ENCODE measurements at places on chromosomes 7 and 10.

DNA sequence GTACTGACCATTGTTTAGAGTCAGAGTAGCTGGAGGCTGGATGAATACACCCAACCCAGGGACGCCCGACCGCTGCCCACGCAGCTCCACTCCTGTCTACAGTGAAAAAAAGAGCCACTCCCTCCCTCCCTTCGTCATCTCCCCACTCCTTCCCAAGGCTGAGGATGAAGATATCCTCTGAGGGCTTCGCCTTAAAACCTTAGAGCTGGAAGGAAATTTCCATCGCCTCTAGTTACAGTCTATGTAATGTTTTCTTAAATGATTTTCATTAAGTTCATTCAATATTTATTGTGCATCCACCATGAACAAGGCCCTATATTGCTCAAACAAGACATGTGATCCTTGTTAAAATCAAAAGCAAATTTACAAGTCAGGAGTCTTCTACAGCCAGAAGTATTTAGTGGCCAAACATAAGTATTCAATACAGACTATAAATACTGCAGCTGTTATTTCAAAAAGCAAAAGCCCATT, 11.3 kb upstream of the SLIT1 start:
- DNase-seq: no peak

- no peak for DNase-seq
Observed at GRCh38 chr10:33887188-33887587, 552.7 kb upstream of the NRP1 start.

DNA sequence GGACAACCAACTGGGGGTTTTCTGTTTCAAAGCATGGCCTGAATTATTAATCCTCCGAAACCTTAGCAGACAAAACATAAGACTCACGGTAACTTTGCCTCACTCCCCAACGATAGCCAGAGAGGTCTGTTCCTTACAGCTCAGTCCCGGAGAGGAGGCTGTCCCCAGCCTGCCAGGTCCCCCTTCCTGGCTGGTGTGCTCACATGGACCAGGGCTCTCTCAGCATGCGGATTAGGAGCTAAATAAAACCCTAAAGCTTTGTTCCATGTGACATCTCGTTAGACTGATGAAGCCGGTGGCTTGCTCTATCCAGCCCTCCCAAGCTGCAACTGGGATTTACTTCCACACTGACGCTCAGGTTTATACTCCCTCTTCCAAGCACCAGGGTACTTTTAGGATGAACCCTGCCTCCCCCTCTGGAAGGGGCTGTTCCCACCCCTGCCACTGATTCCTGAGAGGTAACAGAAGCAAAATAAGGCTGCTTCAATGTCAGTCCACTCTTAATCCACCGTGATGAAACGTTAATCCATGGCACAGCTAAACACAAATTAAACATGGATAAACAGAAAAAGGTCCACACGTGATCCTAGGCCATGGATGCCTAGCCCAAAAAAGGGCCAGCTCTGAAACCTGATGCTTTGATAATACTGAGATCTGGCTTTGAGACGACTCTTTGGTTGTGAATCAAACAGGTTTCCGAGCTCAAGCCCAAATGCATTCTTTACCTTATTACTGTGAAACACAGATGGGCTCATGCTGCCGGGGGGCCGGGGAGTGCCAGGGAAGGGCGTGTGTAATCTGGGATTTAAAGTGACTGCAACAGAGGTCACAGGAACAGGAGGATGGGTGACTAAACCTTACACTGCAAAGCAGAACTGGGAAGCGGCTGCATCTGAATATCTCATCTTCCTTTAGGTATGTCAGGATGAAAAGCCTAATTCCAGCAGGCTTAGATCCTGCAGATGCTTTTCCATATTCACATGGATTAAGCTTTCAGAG, 86.2 kb downstream of the ZRANB1 start:
- no peak for DNase-seq

GRCh38 chr10:29615195-29615594, 19.6 kb downstream of the SVIL start:
- no peak for DNase-seq

- no peak for DNase-seq
Observed at GRCh38 chr10:120415709-120416330, 41.2 kb upstream of the PLPP4 start.

- DNase-seq: no peak
Observed at GRCh38 chr10:78473006-78473405, 439.3 kb downstream of the RPS24 start.

GRCh38 chr7:112082306-112082705, 123.9 kb downstream of the DOCK4 start:
- no peak for DNase-seq

DNA sequence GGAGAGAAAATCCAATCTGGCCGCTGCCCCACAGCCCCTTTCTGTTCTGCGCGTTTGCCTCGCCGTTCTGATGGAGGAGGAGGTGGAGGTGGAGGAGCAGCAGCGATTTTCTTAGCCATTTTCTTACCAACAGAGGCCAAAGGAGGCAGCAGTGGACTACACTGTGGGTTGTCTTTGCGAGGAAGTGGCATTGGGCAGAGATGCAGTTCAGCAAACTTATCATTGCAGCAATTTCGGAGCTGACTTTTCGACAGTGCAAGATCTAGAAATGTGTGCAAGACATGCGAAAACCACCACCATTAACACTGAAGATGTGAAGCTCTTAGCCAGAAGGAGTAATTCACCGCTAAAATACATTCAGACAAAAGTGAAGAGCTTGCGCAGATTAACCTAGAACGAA, 1.9 kb upstream of the ARL4A start:
- DNase-seq: no peak

DNA sequence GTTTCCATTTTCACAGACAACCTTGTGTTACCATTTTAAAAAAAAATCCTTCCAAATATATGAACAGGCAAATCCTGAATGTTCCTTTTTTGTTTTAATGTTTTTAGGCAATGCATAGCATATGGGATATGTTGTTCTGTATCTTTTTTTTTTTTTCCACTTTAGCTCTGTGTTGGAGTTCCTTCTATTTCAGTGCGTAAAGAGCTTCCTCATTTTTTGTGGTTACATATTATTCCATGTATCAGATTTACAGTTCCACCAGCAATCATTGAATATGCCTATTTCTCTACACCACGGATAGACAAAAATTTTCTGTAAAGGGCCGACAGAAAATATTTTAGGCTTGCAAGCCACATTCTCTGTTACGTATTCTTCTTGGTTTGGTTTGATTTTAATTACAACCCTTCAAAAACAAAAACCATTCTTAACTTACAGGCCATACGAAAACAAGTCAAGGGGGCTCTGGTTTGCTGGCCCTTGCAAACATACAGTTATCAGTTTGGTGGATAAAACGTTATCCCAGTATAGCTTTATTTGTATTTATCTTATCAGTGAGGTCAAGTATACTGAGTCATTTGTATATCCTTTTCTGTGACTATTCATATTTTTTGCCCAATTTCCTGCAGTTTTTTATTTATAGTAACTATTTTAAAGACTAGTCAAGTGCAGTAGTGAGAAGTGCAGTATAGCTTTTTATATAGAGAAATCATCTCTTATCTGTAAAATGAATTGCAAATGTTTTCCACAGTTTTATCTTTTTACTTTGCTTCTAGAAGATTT, 55.7 kb downstream of the RALA start:
- DNase-seq: no peak

DNA sequence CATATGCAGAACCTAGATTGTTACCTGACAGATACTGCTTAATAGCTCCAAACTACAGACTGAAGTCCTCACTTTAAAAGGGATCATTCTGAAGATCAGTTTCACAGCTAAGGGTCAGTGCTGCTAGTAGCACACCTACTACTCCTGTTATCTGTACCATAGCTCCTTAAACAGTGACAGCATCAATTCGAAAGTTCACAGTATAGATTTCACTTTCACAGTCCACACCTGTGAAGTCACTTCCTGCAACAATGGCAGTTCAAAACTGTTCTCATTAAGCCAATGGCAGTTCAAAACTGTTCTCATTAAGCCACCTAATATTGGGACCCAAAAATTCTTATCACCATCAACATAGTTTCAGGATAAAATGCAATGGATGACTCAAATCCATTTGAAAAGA, 10.7 kb upstream of the FHIP2A start:
- DNase-seq: peak; percentile 55

GRCh38 chr7:80859272-80859970, 59.4 kb downstream of the SEMA3C start:
- no peak for DNase-seq

DNA sequence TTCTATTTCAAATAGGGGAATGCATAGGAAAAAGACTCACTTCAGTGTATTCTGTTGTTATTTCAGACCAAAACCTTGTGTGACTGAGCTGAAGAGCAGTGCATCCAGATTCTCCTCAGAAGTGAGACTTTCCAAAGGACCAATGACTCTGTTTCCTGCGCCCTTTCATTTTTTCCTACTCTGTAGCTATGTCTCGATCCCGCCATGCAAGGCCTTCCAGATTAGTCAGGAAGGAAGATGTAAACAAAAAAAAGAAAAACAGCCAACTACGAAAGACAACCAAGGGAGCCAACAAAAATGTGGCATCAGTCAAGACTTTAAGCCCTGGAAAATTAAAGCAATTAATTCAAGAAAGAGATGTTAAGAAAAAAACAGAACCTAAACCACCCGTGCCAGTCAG, 12.0 kb downstream of the TET1 start:
- DNase-seq: no peak

GRCh38 chr7:119890631-119891030, 382.3 kb upstream of the KCND2 start:
- no peak for DNase-seq

DNA sequence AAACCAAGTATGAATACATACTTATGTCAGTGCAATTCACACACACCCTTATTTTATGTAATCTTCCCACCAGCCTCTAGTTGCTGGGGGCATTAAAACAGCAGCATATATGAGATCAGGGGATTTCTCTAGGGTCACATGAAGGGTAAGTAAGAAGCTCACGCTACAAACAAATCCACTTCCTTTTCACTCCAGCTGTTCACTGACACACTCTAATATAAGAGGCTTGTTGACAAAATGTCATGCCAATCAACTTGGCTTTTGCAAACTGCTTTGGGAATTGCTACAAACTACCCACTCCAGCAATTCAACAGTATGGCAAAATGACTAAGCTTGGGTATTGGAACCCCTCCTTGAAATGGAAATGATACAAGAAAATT, 10.3 kb downstream of the FAM3C start:
- DNase-seq: no peak

DNA sequence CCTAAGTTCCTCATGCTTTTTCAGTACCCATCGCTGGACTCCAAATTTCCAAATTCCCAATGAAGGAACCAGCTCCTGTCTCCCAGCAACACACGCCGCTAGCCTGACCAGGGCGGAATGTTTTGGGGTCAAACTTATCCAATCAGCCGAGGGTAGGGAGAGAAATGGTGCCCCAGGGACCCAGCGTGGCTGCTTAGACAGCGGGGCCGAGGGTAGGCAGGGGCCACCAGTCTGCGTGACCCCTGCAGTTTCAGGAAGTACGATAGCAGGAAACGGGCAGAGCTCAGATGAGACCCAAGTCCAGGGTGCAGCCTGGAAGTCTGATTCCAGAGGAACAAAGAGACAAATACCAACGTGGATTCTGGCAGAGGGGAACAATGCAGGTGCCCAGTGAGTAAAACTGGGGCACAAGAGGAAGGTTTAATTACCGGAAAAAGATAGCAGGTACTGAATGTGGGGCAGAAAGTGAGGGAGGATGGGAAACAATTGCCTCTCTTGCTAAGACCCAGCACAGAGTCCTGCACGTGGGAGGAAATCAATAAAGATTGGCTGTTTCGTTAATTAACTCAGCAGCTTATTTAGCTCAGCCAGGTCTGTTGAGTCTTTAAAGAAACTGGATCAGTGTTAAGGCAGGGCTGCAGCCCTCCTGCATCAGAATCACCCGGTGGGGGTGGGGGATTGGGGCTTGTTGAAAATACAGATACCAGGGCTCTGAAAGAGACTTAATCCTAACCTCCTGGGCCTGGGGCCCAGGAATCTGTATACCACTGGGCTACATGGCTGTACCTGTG, 50.4 kb upstream of the NFE2L3 start:
- DNase-seq: no peak

DNA sequence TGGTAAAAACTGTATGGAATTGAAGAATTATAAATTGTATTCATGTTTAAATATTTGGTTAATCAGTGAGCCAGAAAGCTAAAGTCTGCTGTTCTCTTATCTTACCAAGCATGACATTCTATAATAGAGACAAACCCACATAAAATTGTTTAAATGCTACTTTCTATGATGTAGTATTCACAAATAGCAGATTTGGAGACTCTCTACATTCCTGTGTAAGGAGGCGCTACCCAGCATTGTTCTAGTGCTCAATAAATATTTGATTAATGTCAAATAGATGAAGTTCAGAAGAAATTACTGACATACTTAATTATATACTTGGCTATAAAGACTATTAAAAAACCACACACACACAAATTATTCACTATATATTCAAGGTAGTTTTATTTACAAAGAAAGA, 49.8 kb downstream of the DOCK4 start:
- no peak for DNase-seq

DNA sequence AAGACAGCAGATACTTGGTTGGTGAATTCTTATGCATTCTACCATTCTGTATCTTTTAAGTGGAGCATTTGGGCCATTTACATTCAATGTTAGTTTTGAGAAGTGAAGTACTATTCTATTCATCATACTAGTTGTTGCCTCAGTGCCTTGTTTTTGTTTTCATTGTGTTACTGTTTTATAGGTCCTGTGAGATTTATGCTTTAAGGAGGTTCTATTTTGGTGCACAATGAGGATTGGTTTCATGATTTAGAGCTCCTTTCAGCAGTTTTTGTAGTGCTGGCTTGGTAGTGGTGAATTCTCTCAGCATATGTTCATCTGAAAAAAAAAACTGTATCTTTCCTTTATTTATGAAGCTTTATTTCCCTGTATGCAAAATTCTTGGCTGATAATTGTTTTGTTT, 23.3 kb upstream of the WNT2 start:
- DNase-seq: no peak

DNA sequence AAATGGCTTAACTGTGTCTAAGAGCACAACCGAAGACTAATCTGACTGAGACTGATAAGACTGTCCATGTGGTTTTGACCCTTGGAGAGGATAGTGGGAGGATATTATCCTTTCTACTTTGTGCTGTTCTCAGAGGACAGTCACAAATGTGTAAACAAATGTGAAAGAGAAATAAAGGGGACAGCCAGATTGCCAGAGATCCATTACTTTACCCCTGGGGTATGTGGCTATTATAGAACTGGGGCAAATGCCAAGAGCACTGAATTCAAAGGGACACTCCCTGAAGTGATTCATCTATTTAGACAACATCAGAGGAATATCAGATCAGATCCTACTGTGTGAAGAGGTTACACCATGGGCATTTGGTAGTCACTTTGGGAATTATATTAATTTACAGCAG, 154.7 kb downstream of the RNLS start:
- DNase-seq: no peak

- peak; percentile 61 for DNase-seq
Observed at GRCh38 chr10:124650820-124651401, 93.3 kb downstream of the FAM53B start.

GRCh38 chr7:13466874-13467547, 522.5 kb downstream of the ETV1 start:
- no peak for DNase-seq
